CD4-positive, alpha-beta T cell treated with Interleukin-2 at 100 ng/mL for 4 hours (primary cell): ENCODE measurements at places on chromosomes 5 and 9.

- DNase-seq: no peak
These were observed 175.5 kb upstream of the MVB12B start for GRCh38 chr9:126151031-126151685.

- DNase-seq: no peak
These were observed 141.1 kb upstream of the PHYKPL start for GRCh38 chr5:178373711-178374110.

GRCh38 chr5:177592905-177593304 lies 902 bp downstream of the TMED9 start:
- no peak for DNase-seq

DNA sequence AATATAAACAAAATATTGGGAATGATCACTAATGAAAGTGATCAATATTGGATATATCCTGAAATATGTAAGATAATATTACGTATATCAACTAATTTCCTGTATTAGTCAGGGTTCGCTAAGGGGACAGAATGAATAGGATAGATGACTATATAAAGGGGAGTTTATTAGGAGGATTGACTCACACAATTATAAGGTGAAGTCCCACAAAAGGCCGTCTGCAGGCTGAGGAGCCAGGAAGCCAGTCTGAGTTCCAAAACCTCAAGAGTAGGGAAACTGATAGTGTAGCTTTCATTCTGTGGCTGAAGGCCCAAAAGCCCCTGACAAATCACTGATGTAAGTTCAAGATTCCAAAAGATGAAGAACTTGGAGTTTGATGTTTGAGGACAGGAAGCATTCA lies 561.1 kb downstream of the PRDM9 start:
- DNase-seq: no peak

- no peak for DNase-seq
These were observed 369.2 kb upstream of the PDE4D start for GRCh38 chr5:60262576-60263295.

DNA sequence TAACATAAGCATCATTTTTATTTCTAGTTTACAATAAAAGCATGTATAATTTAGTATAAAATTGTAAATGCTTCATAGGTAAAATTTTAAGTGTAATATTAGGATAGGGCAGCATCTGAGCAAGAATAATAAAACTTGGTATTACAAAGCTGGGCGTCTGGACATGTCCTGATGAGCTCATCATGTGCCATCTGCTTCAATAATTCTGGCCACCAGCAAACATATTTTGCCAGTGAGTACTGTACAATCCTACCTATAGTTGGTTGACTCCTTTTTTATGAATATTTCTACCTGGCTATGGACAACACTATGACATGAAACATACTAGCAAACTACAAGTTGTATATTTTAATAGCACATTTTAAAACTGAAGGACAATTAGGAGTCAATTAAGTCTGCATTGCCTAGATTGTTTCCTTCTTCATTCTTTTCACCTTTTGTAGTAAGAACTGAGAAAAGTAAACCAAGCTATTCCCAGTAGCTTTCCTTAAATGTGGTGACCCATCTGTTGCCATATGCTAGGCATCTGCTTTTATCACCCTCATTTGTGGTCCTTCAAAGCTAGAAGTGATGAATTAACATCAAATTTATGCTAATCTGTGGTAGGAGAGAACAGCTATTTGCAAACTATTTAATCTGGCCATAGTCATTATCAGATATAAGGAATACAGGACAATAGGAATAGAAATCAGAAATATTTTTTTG lies 23.4 kb downstream of the LURAP1L start:
- no peak for DNase-seq

GRCh38 chr5:178533136-178533535 lies 57.1 kb downstream of the COL23A1 start:
- DNase-seq: no peak

DNA sequence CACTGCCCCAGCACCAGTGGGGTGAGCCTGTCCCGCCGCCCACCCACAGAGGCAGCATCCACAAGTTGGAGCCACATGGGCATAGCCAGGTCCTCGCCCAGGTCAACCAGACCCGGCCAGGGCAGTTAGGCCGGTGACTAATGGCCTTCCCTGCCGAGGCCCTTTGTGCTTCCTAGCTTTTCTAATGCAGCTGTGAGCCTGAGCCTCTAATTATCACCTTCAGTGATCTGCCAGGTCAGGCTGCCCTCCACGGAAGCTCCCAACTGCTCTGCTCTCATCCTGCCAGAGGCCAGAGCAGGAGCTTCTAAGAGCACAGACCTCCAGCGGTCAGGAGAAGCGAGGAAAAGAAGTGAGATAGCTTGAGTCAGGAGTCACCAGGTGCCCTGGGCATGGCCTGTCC lies 87.1 kb upstream of the PPP1R26 start:
- DNase-seq: no peak
